ENCODE measurements at places on chromosomes 12 and 14.
A peak's percentile ranks its signal among the peaks of the same experiment; 100 is the strongest.

- DNase-seq, result no peak
Observed at GRCh38 chr14:62158779-62159178, 396.6 kb downstream of the SNAPC1 start.

DNA sequence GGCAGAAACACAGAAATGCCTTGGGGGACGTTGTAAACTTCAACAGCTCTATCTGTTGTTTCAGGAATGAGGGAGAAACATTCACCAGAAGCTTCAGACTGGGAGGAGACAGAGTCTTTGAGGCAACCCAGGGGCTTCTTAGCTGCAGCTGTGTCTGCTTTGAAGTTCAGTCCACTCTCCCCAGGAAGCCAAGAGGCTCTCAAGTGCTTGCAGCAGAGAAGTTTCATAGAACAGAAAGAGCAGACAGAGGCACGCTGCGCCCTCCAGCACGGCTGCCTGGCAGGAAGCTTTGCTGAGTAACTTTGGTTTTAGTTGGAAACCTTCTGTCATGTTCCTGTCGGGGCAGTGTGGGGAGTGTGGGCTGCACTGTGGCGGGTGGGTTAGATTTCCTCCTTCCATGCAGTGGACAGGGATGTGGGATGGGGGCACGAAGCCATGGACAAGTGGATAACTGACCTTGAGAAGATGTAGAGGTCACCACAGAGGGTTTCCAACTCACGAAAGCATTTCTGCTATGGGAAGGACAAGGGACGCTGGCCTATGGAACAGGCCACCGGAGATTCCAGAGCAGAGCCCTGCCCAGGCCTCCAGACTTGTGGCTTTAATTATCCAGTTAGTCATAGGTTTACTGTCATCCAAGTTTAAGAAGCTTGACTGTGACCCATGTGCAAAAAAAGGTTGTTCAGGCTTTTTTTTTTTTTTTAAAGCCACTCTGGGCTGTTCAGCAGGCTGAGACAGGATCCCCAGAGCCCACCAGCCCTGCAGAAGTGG, 107.7 kb downstream of the ARF6 start:
- DNase-seq, result peak; percentile 64

DNA sequence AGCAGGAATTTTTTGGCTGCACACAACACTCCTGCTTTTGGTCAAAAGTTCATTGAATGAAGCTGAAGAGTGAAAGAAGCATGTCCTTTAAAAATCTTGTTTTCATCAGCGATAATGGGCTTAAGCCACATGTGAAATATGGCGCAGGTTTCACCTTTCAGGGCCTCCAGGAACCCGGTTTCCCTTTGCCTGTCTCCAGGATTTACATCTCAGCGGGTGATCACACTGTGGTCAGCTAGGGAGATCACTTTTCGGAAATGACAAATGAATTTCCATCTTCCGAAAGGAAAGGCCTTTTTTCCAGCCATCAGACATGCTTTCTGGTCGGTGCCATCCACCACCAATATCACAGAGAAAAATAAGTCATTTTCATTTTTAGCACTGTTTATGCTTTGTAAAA, 727.1 kb upstream of the TBX3 start:
- DNase-seq, result no peak

DNA sequence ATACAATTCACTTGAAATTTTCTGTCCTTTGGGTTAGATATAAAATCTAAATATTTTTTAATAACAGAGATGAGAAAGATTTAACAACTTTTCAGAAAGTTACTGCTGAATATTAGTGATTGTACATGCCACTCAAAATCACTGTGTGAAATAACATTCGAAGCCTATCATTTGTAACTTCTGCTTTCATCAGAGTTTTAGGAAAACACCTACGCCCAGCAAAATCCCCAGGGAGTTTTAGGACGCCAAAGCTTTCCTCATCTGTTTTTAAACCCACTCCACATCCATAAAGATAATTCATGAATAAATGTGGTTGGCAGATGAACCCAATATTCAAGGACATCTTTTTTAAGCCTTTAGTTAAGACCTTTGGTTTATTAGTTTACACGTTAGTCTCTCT, 23.9 kb downstream of the TC2N start:
- no peak for DNase-seq

DNA sequence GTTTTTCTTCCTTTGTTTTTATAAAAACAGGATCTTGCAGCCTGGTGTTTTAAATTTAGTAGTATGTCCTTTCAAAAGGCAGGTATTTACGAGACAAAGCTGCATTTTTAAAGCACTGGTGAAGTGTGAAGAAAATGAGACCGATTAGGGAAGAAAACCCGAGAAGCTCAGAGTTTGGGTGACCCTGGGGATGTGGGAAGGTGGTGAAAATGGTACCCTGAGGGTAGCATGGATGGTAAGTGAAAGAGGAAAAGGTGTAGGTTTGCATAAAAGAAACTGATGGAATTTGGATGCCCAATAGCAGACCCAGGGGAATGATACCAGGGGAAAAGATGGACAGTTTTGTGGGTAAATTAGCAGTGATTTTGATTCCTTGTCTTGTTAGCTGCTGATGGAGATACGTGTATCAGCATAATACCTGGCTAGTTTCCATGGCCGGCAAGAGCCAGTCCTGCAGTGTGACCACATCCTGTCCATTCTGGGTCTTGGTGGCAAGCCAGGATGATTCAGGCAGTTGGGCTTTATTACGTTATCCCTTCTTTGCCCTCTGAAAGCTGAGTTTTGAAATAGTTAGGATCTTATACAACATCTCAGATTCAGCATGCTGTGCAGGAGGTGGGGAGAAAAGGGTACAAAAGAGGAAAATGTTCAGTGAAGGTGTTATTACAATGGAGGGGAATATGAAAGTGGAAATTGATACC, 8.9 kb downstream of the BICD1 start:
- no peak for DNase-seq

GRCh38 chr14:89484051-89484844, 67.2 kb upstream of the FOXN3 start:
- no peak for DNase-seq
